ENCODE measurements at places on chromosomes 16 and 17. TPM values are rescaled to one million over a fixed set of nuclear protein-coding genes. Genes with fewer than 3 reads are reported as not detected.
A peak's percentile ranks its signal among the peaks of the same experiment; 100 is the strongest.

The RASD1 gene
- 12.9 TPM for total RNA-seq

The CDK10 gene
- 93.9 TPM for total RNA-seq

The ACSM3 gene
- 2.9 TPM for total RNA-seq

The MPV17L gene
- total RNA-seq, result 0.34 TPM

The BCO1 gene
- not detected for total RNA-seq

The VAT1L gene
- total RNA-seq, result not detected

The ABCA10 gene
- 0.44 TPM for total RNA-seq

The SLC26A11 gene
- total RNA-seq, result 5.9 TPM

The CHST4 gene
- not detected for total RNA-seq

The TNFRSF13B gene
- total RNA-seq, result not detected

The IRF8 gene
- total RNA-seq, result 166 TPM

DNA sequence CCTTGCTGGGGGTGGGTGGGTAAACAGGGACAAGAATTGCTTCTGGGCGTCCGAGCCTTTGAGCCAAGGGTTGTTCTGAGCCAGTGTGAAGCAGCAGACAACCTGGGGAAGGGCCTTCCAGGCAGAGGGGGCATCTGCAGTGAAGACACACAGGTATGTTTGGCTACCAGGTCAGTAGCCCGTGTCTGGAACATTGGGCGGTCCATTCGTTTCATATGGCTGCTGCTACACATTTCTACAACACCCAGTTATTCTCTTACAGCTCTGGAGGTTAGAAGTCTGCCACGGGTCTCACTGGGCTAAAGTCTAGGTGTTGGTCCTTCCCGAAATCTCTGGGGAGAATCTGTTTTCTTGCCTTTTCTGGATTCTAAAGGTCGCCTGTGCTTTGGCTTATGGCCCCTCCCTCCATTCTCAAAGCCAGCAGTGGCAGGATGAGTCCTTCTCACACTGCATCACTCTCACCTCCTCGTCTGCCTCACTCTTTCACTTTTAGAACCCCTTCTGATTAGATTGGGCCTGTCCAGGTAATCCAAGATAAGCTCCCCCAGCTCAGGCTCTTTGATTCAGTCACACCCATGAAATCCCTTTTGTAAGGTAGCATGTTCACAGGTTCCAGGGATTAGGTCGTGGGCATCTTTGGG, 136.1 kb downstream of the CLEC16A start:
- DNase-seq, result no peak

- no peak for DNase-seq
These were observed 51.7 kb downstream of the PLXDC1 start for GRCh38 chr17:39099663-39100286.

DNA sequence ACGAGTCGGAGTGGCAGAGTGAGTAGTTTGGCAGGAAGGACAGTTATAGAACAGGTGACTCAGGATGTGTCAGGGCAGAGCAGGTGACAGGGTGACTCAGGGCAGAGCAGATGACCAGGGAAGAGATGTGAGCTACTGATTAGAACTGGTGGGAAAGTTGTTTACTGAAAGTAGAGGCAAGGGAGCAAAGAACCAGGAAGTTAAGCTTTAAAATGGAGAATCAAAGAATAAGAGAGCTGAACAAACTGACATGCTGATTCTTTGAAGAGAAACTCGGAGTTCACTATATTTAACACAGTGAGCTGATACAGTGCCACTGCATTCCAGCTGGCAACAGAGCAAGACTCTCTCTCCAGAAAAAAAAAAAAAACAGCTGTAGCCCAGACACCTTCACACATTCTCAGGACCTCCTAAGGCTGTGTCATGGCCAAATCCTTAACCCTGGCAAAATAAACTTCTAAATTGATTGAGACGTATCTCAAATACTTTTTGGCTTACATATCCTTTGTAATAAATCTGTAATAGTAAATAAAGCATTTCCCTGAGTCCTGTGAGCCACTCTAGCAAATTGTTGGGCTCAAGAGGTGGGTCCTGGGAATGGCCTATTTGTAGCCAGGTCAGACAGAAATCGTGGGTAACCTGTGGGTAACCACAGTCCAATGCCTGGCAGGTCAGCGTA, 12.3 kb upstream of the UBE2I start:
- DNase-seq, result no peak

GRCh38 chr17:3659541-3660111, 8.8 kb downstream of the TAX1BP3 start:
- no peak for DNase-seq

- no peak for DNase-seq
These were observed 106.7 kb downstream of the TRIM37 start for GRCh38 chr17:59000022-59000421.

DNA sequence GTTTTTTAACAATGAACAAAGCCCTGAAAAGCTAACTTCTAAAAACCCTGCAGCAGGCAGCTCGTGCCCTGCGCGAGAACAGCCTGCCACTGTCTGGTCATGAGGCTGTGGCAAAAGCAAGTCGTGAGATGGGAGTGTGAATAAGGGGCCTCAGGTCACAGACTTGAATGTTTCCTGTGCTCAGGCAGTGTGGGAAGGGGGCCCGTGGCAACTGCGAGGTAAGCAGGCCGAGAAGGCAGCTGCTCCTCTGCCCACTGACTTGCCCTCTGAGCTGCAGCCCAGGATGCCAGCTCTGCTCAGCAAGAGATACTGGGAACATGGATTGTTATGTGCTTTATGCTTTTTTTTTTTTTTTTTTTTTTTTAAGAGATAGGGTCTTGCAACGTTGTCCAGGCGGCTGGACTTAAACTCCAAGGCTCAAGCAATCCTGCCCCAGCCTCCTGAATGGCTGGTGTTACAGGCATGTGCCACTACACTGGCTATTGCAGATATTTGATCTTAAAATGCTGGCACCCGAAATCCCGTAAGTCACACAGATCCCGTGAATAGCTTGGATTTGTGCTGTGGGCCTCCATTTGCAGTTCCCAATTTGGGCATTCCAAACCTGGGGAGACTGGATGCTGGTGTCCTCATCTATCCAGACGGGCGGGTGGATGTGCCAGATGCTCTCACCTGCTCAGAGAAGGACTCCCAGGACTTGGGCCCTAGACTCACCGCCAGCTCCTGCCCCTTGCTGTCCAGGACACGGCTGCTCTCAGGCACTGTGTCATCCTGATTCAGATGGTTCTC, 44.0 kb downstream of the UBN1 start:
- DNase-seq, result no peak

DNA sequence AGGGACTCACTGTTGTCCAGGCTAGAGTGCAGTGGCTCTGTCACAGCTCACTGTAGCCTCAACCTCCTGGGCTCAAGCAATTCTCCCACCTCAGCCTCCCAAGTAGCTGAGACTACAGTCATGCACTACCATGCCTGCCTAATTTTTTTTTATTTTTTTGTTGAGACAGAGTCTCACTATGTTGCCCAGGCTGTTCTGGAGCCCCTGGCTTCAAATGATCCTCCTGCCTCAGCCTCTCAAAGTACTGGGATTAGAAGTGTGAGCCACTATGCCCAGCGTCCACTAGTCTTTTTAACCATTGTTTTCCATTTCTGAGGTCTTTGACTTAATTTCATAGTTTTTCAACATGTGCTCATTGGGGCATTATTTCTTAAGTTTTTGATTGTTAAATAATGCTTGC, 13.5 kb downstream of the NSRP1 start:
- DNase-seq, result no peak

GRCh38 chr16:86391486-86391885, 118.8 kb upstream of the FOXF1 start:
- no peak for DNase-seq

DNA sequence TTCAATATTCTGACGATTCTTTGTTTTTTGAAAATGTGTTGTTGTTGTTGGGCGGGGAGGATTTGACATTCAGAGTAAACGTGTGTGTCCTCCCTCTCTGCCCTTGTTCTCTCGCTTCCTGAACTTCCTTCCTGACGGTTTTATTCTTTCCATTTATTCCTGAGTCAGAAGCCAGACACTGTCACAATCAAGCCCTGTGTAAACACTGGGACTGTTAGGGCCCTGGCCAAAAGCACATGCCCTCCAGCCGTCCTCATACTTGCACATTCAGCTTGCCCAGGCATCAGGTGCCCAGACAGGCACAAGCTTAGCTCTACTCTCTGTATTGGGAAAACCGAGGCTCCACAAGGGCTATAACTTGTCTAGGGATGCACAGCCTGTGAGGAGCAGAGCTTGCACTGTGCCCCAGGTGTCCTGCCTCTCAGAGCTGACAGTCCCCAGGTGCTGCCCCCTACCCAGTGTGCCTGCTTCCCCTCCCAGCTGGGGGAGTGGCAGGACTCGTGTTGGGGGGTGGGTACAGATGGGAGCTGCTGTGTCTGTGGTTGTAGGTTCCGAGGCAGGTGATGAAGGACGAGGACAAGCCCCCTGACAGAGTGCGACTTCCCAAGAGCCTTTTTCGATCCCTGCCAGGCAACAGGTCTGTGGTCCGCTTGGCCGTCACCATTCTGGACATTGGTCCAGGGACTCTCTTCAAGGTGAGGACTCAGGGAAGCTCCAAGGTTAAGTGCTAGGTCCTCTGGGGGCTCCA, 9.7 kb downstream of the ADGRG3 start:
- DNase-seq, result no peak

DNA sequence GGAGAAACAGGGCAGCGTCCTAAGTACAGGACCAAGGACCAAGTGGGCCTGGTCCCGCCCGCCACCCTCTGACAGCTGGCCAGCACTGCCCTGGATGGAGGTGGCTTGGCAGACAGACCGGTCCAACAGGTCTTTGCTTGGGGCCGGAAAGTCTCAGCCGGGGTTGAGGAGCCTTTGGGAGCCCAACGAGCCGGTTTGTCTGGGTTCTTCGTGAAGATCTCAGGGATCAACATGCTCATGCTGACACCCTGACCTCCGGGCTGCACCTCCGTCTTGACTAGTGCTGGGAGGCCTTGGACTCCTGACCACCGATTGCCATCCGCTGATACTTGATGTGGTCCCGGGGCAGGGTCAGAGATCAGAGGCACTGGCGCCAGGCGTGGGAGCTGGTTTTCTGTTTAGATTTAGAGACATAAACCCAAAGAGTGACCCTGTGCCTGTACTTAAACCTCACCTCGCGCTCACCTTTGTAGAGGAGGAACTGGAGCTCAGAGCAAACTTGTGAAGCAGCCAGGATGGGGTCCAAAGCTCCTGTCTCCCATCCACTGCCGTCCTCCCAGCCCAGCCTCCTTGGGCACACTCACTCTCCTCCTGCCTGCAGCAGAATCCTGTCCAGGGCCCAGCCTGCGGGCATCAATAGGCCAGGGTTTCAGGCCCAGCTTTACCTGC, 92.1 kb upstream of the GSE1 start:
- no peak for DNase-seq

DNA sequence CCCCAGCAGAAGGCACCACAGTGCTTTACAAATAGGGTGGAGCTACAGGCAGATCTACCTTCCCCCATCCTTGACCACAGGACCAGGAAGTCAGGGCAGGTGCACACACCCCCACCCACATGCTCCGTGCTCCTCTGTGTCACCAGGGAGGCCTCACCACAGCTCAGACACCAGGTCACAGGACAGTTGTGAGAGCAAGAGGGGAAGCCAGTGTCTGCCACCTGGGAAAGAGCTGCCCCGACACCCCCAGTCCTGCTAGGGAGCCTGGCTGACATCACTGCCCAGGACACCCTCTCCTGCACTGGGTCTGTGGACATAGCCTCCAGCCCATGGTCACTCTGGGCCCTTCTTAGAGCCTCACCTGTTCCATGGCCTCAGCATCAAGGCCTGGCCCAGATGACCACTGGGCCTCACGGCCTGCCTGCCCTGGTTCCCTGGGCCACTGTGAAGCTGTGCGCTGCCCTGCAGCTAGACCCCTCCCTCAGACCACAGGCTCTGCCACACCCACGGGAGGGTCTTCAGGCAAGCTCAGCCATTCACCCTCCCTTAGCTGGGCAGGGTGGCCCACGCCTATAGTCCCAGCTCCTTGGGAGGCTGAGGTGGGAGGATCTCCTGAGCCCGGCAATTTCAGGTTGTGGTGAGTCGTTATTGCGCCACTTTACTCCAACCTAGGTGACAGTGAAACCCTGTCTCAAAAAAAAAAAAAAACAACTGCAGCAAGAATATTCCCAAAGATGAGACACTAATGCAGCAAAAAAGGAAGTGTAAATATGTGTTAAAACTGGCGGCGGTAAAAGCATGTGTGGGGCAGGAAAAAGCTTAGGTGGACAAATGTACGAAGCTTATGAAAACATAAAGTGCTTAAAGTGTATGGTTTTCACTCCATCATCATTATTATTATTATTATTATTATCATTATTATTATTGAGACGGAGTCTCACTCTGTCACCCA, 14.2 kb downstream of the POLR3K start:
- peak; percentile 46 for DNase-seq

DNA sequence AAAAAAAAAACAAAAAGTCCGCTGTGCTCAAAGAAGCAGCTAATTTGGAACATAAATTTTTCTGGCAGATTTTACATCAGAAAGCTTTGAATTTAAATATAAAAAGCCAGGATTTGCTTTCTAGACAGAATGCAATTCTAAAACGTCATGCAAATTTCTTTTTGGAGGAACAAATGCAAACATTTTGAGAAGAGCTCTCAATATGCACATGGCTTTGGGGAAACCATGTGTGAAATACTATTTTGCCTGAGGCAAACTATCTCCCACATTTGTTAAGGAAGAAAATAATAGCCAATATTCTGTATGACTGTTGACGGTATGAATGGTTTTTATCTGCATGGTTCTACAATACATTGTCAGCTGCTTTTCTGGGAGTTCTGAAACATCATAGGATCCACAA, 320.0 kb upstream of the PSMD7 start:
- no peak for DNase-seq

GRCh38 chr16:51666821-51667220, 515.8 kb upstream of the SALL1 start:
- DNase-seq, result no peak

GRCh38 chr16:58508671-58509251, 6.6 kb upstream of the SETD6 start:
- no peak for DNase-seq

GRCh38 chr17:48609759-48610281, 997 bp downstream of the HOXB7 start:
- DNase-seq, result no peak

- DNase-seq, result no peak
These were observed 182.4 kb downstream of the DNAH9 start for GRCh38 chr17:11780621-11781020.

DNA sequence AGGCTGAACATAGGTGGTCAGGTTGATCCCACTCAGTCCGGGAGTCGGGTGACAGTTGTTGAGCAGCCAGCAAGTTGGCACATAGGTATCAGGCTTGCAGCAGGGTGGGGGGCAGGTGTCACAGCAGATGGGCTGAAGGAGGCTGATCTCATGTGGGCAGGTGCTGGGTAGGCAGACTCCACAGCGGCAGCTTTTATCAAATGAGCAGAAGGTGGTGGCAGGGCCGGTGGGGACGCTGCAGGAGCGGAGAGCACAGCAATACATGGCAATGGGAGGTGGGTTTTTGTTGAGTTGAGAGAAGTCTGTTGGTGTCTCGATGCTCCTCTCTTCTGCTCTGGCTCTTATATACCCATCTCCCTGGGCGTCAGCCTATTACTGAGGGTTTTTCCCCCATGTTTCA, at the start of gene KRTAP3-1:
Gene KRTAP3-1 (minus strand): TSS at position 318 of the 400 bp plus-strand sequence. CDS start 54 bp downstream, at position 264.
- DNase-seq, result no peak

GRCh38 chr16:83105279-83106077, 478.7 kb downstream of the CDH13 start:
- DNase-seq, result no peak

GRCh38 chr16:12545792-12546342, 257.8 kb downstream of the CPPED1 start:
- DNase-seq, result no peak

- DNase-seq, result no peak
These were observed 108.9 kb upstream of the CIBAR2 start for GRCh38 chr16:85220964-85221731.

Measured in activated T-helper 1 cell treated with anti-CD3 and anti-CD28 coated beads, Interleukin-12 subunit alpha, Interleukin-12 subunit beta, Interleukin-2, Interleukin-4 antibody, amounts not matched to agents 30 ng/mL and 10 ng/mL and 1 ng/mL, durations not matched to agents 14 hours and 24 hours and 36 hours (primary cell).